Left cardiac atrium (tissue), 4 donors: ENCODE measurements at places on chromosomes 5 and 9. TPM values are rescaled to one million over a fixed set of nuclear protein-coding genes. Genes with fewer than 3 reads are reported as not detected.

DNA sequence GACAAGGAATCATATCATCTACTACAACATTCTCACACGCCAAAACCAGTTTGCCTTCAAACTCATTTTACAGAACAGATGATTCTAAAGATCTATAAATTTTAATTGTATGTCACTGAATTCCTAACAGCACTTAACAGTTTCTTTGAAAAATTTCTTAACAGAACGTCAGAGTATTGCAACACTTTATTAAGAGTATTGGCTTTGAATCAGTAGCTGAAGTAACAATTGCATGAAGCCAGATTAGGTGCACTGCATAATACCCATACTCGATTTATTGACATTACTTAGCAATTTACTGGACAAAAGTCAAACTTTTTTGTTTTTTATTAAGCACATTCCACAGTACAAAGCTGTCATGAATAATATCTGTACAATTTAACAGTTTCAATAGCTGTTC, 75.8 kb downstream of the SMIM23 start:
- DNase-seq = no peak

DNA sequence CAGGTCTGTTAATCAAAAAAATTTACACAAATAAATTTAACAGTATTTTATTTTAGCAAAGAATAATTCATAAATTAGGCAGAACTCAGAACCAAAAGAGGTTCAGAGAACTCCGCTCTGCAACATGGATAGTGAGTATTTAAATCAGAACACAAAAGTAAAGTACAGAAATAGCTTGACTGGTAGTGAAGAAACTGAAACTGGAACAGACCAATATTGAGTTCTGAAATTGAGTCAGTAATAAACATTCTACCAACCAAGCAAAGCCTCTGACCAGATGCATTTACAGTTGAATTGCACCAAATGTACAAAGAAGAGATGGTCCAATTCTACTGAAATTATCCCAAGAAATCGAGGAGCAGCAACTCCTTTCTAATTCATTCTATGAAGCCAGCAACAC, 1542.8 kb downstream of the EFNA5 start:
- no peak for DNase-seq

GRCh38 chr9:107613321-107613720, 123.8 kb upstream of the KLF4 start:
- DNase-seq = no peak

GRCh38 chr5:115321309-115321708, 24.9 kb upstream of the CCDC112 start:
- no peak for DNase-seq

DNA sequence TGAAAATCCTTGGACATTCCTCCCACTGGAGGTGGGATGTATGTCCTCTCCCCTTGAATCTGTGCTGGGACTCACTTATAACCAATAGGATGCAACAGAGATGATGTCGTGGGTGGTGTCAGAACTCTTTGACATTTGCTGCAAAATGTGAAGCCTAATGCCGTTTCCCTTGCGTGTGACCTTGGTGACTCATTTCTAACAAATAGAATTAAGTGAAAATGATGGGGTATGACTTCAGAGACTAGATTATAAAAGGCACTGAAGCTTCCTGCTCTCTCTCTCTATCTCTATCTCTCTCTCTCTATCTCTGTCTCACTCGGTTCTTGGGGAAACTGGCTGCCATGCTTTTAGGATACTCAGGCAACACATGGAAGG, 126.1 kb upstream of the STC2 start:
- DNase-seq = no peak

- no peak for DNase-seq
Measured at GRCh38 chr5:65813174-65813573, 91.2 kb downstream of the NLN start.

- DNase-seq = no peak
Measured at GRCh38 chr5:151751091-151751490, 7.3 kb downstream of the ATOX1 start.

DNA sequence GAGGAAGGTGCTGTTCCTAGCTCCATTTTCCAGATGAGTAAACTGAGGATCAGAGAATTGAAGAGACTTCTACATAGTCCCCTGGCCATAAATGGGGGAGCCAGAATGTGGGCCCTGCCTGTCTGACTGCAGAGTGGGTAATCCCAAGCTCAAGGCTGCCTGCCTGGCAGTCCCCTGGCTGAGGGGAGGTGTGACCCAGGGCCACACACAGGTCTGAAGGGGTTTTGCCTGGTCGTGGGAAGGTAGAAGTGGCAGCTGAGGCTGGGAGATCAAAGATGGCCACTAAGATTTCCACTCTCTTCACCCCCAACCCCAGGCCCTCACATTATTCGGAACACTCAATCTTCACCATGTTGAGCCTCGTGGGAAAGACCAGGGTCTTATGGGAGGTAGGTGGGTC, 176.3 kb downstream of the MACROH2A1 start:
- DNase-seq = no peak

DNA sequence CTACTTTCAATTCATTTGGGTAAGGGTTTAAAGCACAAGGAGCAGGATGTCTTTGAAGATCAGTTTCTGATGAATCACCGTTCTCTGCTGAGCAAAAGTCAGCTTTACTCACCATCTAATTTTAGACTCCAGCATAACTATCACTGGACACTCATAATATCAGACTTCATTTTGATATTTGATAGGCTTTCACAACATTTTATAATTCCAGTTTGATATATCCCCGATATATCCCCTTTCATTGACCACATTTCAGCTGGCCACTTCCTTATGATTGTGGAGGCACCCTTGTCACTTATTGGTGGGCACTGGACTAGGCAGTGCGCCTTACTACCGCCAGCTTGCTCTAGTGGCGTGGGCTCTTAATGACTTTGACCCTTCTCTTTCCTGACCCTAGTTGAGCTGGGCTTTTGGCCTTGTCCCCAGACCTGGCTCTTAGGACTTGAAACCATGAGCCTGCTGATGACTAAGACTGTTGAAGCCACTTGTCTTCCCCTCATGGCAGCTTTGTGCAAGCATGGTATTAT, 46.8 kb downstream of the CYSTM1 start:
- no peak for DNase-seq

DNA sequence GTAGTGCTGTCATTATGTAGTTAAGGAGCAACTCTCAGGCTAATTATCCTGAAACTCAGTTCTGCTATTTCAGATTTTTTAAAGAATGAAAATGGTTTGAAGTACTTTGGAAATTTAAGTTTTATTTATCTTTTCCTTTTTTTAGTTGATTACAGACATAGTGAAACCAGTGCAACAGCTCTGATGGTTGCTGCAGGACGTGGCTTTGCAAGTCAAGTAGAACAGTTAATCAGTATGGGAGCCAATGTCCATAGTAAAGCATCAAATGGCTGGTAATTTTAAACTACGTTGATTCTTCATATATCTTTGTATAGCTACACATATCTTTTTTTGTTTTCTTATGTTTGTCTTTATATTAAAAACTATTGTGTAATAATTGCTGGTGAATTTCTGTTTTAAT, 34.9 kb downstream of the YTHDC2 start:
- DNase-seq = no peak

GRCh38 chr5:32511776-32512374, 67.3 kb upstream of the ZFR start:
- no peak for DNase-seq

Gene PPP2R2B
- total RNA-seq = 1.3 TPM
